OCI-M1 (cell line): ENCODE measurements at places on chromosomes 2 and 18.
A peak's percentile ranks its signal among the peaks of the same experiment; 100 is the strongest.

- DNase-seq, result no peak
Measured at GRCh38 chr2:88350331-88351248, 101.9 kb downstream of the FOXI3 start.

DNA sequence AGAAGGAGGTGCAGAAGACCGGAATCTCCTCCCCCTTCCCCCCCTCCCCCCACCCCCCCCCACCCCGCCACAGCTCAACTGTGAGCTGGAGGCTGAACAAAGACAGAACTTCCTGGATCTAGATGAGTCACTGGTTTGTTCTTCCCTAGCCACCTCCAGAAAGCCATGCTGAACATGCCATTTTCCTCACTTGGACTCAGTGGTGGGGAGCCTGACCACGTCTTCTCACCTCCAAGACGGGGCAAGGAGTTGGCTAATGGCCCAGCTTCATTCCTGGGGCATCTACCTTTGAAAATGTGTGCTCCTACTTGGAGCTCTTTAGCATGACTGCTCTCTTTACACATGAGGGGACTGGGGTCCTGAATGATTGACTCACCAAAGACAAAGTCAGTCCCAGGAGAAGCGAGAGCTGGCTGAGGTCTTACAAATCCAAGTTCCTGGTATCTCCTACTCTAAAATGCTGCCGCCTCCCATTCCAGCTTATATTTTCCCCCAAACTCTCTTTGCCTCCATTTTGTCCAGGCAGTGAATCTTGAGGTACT is 22.6 kb upstream of the FZD5 start:
- peak; percentile 70 for DNase-seq

GRCh38 chr2:145597809-145598208 is 1077.9 kb upstream of the ZEB2 start:
- peak; percentile 17 for DNase-seq

- DNase-seq, result peak; percentile 20
Measured at GRCh38 chr2:145593991-145594614, 1074.2 kb upstream of the ZEB2 start.

DNA sequence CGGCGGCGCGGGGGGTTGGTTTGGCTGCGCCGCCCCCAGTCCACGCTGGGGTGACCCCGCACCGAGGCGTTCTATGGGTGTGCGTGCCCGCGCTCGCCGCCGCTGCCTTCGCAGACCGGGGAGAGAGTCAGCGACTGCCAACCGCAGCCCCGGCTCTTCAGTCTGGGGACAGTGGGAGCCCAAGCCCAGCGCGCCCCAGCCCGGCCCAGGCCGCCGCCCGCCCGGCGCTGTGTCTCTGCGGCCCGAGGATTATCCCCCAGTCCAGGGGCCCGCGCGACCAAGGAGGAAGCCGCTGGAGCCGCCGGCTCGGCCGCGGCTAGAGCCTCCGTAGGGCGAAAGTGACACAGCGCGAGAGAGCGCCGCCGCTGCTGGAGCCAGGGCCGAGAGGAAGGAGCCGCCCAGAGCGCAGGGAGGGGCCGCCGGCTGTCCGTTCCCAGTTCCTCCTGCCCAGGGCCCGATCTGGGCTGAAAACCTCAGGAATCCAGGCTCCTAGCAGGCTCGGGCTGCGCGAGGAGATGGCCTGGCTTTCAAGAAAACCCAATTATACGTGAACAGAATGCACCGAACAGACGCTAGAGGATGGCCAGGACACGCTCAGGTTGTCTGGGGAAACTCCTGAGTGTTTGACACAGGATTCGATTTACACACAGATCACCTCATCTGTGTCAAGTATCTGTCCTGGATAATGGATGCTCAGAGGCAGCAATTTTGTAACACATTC is 2.4 kb downstream of the CTIF start:
- DNase-seq, result peak; percentile 79

- peak; percentile 84 for DNase-seq
Measured at GRCh38 chr18:65938592-65939372, 188.0 kb downstream of the CDH7 start.

DNA sequence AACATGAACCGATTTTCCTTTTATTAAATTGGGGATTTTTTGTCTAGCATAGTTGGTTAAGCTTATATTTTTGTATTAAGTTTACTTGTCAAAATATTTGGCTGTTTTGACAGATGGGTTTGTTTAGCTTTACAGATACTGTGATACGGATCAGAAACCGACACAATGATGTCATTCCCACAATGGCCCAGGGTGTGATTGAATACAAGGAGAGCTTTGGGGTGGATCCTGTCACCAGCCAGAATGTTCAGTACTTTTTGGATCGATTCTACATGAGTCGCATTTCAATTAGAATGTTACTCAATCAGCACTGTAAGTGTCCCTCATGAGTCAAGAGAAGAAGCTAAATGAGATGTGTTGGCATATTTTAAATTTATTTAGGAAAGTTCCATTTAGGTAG is 8.5 kb downstream of the PDK1 start:
- no peak for DNase-seq

DNA sequence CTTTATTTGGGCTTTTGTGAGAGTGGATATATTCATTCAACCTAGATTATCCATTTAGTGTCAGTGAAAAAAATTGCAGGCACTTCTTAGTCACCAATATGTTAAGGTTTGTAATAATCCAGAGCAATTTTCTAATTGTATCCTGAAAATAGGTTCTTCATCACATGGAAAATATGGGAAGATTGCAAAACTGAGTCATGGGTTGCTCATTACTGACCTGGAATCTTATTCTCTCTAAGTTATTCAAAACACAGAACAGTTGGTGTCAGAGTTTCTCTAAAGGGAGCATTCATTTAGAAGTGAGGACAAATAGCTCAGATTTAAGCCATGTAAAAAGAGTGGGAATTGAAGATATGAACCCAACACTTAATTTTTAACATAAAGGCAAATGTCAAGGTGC is 181.3 kb downstream of the IKZF2 start:
- DNase-seq, result no peak

DNA sequence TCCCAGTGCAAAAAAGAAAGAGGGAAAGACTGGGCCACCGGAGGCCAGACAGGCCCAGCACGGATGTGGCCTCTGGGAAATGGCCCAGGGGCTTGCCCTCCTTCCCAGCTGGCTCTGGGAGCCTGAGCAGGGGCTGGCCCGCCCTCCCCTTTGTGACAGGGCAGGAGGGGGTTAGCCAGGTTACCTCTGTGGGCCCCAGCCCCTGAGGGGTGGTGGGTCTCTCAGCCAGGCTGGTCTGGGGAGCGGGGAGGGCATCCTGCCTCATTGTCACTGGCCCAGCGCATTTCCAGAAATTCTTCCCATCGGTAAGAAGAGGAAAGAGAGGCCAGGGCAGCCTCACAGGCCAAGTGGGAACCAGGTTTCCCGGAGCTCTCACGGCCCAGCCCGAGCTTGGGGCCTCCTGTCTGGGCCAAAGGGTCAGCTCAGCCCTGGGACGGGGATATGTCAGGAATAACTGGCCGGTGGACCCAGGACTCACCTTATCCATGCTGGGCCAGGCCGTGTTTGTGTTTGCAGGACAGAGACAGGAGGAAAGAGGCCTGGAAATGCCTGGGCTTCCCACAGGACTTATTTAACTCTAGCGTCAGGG is 182.2 kb downstream of the ZFP36L2 start:
- no peak for DNase-seq

DNA sequence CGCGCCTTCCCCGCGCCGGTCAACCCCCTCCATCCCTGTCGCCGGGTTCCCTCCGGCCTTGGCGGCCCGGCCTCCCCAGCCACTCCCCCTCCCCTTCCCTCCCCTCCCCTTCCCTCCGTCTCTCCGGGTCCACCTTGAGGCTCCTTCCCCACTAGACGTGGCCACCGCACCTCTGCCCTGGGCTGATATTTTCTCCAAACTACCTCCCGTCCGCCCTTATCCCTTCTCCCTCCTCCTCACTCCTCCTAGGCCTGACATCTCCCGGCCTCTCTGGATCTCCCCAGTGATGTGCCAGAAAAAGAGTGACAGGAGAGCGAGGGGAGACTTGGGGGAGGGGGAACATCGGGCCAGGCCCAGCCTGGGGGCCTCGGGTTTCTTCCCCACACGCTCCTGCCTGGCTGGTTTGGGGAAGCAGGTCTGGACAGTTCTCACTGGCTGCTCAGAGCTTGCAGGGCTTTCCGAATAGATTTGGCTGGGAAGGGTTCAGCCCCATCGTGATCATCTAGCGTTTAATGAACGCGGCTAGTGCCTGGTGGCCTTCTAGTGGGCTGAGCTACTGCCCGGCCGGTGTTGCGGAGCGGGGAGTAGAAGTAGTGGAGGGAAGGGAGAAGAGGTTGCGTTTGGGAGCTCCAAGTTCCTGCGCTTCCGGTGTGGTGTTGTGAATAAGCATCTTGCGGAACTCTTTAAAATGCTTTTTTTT is 641 bp downstream of the MAPRE3 start:
- DNase-seq, result peak; percentile 58

DNA sequence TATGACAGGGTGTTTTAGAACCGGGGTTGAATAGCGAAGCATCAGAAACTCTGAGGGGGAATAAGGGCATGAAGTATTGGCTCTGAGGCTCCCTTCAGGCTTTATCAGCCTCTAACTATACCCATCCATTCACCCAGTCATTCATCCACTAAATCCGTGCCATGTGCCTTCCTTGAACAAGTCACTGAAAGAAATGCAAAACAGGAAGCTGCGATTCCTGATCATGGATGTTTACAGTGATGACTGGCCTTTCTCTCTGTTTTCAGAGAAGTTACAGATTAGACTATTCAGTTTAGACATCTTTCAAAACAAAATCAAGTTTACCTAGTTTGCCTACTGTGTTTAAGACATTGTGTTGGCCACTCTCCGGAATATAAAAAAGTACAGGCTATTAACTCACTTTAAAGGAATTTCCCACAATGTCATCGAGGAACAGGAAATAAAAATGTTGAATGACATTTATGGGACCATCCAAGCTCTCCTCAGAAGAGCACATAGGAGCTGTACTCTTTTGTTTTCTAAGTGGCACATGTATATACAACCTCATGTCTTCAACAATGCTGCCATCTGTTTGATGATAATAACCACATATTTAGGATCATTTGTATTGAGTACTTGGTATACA is 43.8 kb upstream of the SLC14A1 start:
- no peak for DNase-seq

DNA sequence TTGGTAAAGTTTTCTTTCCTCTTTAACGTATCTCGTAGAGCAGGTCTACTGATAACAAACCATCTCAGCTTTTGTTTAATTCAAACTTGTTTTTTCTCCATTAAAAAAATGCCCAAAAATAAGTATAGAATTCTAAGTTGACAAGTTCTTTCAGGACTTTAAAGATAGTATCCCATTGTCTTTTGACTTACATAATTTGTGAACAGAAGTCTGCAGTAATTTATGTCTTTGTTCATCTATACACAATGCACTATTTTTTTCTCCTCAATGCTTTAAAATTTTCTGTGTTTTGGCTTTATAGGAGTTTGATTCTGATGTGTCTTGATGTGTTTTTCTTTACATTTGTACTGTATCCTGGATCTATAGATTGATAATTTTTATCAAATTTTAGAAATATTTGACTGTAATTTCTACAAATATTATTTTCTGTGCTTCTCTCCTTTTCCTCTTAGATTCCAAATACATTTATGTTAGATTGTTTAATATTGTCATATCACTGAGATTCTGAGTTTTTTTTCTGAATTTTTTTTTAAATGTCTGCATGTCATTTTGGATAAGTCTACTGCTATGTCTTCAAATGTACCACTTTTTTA is 143.3 kb downstream of the FTCDNL1 start:
- DNase-seq, result peak; percentile 40

- DNase-seq, result no peak
Measured at GRCh38 chr2:27281442-27281841, 787 bp upstream of the TRIM54 start.

DNA sequence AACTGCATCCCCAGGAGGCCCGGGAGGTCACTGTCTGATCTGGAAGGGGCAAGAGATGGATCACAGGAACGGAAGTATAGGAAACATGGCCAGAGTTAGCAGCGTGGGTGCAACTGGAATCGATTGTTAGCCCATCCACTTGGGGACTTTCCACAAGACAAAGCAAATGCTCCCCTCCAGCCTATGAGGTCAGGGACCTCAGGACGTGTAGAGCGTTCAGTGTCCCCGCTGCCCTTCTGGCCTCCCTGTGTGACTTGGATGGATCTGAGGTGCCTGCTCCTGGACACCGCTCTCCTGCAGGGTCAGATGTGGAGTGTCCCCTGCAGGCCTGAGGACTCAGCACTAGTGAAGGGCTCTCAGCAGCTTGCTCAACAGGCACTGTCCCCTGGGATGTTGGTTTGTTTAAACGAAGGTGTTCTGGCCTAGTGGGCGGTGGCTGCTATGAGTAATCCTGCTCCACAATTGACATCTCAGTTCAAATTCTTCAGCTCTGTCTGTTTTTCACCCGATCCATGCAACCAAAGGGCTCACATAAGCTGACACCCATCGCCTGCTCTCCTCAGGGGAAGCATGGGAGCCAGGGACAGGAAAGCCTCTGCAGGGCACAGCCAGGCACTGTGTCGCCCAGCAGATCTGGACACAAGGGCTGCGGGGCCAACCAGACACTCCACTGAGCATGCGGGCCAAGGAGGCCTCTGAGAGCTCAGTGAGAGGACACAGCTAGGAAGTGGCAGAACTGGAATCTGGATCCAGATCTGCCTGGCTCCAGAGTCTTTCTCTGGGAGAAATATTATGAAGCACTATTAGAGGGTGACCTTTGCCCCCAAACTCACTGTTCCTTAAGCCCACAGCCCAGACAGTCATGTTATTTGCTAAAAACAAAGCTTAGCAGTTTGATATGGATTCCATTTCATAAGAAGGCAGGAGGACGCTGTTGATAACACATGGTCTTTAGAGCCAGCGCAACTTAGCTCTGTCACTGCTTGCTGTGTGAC is 78.5 kb downstream of the RHOB start:
- no peak for DNase-seq

GRCh38 chr2:64067326-64067725 is 48.1 kb upstream of the VPS54 start:
- no peak for DNase-seq

DNA sequence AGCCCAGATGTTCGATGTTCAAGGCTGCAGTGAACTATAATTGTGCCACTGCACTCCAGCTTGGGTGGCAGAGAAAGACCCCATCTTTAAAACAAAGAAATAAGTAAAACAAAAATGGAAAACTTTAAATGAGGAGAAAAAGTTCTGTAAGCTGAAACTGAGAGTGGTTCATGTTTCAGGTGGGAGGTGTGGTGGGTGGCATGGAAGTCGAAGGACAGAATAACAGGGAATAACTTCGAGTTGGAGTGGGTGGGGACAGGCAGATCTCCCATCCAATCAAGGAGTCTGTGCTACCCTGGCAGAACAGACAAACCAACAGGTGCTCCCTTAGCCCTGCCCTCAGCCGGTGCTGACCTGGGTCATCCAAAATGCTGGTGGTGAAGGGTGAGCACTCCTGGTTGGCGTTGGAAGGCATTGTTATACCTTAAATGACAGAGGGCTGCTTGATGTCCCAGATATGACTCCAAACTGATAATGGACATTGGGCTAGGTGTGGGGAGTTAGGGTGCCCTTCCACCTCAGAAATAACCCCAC is 328.4 kb downstream of the DYSF start:
- no peak for DNase-seq

DNA sequence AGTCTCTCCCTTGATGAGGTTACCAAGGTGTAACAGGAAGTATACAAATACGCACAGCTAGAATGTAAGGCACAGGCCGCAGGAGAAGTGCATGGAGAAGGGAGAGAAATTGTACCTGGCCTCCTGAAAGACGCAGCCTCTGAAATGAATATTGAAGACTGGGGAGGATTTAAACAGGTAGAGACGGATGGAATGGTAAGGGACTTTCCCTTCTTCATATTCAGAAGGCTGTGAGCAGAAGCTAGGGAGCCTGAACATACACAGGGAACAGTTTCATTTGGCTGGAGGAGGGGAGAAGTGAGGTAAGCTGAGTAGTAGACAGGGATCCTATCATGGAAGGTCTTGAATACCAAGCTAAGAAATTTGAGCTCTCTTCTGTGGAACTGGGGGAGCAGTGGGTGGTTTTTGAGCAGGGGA is 112.7 kb downstream of the ANKRD44 start:
- DNase-seq, result no peak
